Calu3 (cell line): ENCODE measurements at places on chromosomes 2 and 18.
A peak's percentile ranks its signal among the peaks of the same experiment; 100 is the strongest.

- DNase-seq, result peak; percentile 28
Observed at GRCh38 chr18:3305354-3305762, 43.4 kb downstream of the MYL12B start.

DNA sequence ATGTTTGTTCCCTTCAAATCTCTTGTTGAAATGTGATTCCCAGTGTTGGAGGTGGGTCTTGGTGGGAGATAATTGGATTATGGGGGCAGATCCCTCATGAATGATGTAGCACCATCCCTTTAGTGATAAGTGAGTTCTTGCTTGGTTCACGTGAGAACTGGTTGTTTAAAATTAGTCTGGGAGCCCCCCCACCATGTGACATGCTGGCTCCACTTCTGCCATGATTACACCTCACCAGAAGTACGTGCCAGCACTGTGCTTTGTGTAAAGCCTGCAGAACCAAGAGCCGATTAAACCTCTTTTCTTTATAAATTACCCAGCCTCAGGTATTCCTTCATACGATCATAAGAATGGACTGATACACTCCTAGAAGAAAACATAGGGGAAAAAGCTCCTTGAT lies 10.1 kb downstream of the ABI2 start:
- DNase-seq, result no peak

GRCh38 chr18:55024564-55024963 lies 65.3 kb upstream of the CCDC68 start:
- DNase-seq, result no peak

DNA sequence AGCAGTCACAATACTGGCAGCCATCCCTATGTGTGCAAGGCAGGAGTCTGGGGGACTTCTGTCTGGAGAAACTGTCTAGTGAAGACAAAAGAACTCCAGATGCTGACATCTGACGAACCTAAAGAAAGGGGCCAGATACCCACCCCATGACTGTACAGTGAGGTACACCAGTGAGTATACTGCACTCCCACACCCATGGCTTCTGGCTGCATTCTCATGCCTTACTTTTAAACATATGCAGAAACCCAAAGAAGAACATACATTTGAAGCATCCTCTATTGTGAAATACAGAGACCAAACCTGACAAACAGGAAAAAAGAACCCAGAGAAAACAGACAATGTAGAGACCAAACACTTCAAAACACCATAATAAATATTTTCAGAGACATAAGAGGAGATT lies 102.2 kb downstream of the ACTR3 start:
- no peak for DNase-seq

- no peak for DNase-seq
Observed at GRCh38 chr18:26462355-26462754, 86.0 kb downstream of the KCTD1 start.
